ENCODE measurements at places on chromosomes 11 and 22. TPM values are rescaled to one million over a fixed set of nuclear protein-coding genes. Genes with fewer than 3 reads are reported as not detected.

DNA sequence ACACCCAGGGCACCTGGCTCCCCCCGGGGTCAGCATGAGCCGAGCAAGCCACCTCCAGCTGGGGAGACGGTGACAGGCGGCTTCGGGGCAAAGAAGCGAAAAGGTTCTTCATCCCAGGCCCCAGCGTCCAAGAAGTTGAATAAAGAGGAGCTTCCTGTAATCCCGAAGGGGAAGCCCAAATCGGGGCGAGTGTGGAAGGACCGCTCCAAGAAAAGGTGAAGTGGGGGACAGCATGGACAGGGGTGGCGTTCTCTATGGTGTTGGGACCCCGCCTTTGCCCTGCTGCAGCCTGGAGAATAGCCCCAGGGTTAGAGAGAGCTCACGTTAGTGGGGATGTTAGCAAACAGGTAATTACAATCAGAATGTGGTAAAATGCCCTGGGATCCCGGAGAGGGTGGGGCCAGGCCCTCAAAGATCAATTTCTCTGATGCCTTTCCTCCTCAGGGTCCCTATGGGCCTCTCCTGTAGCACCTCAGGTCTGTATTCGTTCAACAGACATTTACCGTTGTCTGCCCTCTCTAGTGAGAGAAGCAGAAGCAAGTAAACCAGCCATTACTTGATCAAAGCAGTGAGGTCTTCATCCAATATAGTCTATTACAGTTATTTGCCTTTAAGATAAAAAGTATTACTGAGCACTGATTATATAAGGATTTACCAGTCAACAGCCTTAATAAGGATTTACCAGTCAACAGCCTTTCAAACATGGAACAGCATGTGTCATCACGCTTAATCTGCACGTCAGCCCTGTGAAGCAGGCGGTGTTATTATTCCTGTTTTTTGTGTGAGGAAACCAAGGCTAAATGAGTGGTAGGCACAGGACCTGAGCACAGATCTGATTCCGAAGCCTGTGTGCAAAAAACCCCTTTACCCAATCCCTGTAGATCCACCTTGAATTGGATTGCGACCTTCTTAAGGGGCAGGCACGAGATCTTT lies 1.0 kb downstream of the CCDC86 start:
- H3K4me3 ChIP-seq: peak overlapping the region; percentile 90
- no peaks in the 10 kb centered on the region for H3K4me1 ChIP-seq
- no peak for DNase-seq

GRCh38 chr11:59923813-59924212 lies 14.4 kb upstream of the OOSP1 start:
- no peaks in the 10 kb centered on the region for H3K36me3 ChIP-seq
- H3K27me3 ChIP-seq: no peaks in the 10 kb centered on the region
- H3K4me3 ChIP-seq: no peak overlapping the region
- H3K4me1 ChIP-seq: no peaks in the 10 kb centered on the region
- no peak for DNase-seq
- no peak overlapping the region for H3K27ac ChIP-seq

GRCh38 chr22:43331069-43331451 lies 12.1 kb downstream of the SCUBE1 start:
- H3K36me3 ChIP-seq: no peaks in the 10 kb centered on the region
- DNase-seq: no peak
- H3K27me3 ChIP-seq: no peaks in the 10 kb centered on the region

- no peak for DNase-seq
- H3K4me1 ChIP-seq: no peaks in the 10 kb centered on the region
- H3K27ac ChIP-seq: no peak overlapping the region
- H3K4me3 ChIP-seq: no peak overlapping the region
- no peaks in the 10 kb centered on the region for H3K27me3 ChIP-seq
Observed at GRCh38 chr11:79082280-79082679, 358.6 kb downstream of the TENM4 start.

DNA sequence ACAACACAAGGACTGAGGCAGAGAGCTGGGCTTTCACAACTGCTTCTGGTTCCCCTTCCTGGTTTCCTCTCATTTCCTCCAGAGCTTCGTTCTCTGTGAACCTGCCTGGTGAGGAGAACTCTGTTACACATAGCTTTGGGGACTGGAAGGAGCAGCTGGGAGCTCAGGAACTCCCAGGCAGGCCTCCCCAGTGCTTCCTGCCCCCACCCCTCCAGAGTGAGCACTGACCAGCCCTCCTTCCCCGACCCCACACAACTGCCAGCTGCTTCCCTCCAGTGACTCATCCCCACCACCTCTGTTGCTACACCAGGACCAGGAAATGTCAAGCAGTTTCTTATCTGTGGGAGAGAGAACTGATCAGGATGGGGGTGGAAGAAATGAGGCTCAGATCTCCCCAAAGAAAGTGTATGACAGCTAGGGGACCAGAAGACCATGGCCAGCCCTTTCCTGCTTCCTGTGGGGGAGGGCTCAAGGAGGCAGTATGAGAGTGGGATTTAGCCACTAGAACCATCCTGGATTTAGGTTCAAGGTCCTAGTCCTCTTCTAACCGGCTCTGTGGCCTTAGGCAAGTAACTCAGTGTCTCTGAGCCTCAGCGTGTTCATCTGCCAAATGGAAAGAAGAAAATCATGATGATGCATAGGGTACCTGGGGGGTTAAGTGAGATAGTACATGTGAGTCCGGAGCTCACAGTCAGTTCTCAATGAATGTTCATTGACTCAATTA lies 4.5 kb upstream of the TP53I11 start:
- H3K4me1 ChIP-seq: peaks cover 8% of the 10 kb centered on the region
- no peaks in the 10 kb centered on the region for H3K27me3 ChIP-seq
- peak overlapping the region; percentile 15 for H3K27ac ChIP-seq
- H3K36me3 ChIP-seq: no peaks in the 10 kb centered on the region

DNA sequence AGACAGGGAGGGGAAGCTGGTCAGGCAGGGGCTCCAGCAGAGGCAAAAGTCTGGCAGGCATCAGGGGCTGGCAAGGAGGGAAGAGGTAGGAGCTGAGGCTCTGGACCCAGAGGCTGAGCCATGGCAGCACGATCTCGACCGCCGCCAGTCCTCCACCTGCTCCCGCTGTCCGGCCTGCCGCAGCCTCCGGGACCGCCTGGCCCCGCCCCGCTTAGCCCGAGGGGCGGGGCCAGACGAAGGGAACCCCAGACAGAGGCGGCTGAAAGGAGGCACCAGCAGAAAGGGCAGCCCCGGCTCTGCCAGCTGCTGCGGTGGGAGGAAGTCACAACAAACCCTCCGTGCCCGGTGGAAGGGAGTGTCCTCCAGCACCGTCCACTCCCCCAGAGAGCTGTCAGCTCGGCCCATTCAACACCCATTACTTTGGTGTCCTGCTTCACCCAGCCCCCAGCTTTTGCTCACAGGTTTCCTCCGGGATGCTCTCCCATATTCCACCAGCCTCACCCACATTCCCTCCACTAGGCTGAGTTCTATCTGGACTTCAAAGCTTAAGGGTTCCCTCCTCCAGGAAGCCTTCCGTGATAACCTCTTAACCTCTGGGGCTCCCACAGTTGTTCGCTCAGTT lies at the start of gene MFNG:
Gene MFNG (minus strand): TSS at position 161 of the 622 bp plus-strand sequence. CDS start 207 bp downstream, outside the sequence.
- no peaks in the 10 kb centered on the region for H3K36me3 ChIP-seq
- no peaks in the 10 kb centered on the region for H3K27me3 ChIP-seq
- H3K27ac ChIP-seq: peak within 1 kb of the TSS; percentile 64
- H3K4me1 ChIP-seq: no peaks in the 10 kb centered on the region

GRCh38 chr22:32413719-32414118 lies 1.7 kb upstream of the RTCB start:
- no peak overlapping the region for H3K4me3 ChIP-seq
- no peaks in the 10 kb centered on the region for H3K36me3 ChIP-seq
- no peaks in the 10 kb centered on the region for H3K27me3 ChIP-seq
- H3K4me1 ChIP-seq: no peaks in the 10 kb centered on the region
- no peak overlapping the region for H3K27ac ChIP-seq

GRCh38 chr11:26958702-26959049 lies 35.2 kb upstream of the FIBIN start:
- no peak overlapping the region for H3K4me3 ChIP-seq
- H3K36me3 ChIP-seq: no peaks in the 10 kb centered on the region
- H3K27me3 ChIP-seq: no peaks in the 10 kb centered on the region

- DNase-seq: no peak
- no peaks in the 10 kb centered on the region for H3K4me1 ChIP-seq
- no peak overlapping the region for H3K4me3 ChIP-seq
- no peak overlapping the region for H3K27ac ChIP-seq
- H3K36me3 ChIP-seq: no peaks in the 10 kb centered on the region
Observed at GRCh38 chr11:133266986-133267385, 265.3 kb downstream of the OPCML start.

- DNase-seq: no peak
- no peaks in the 10 kb centered on the region for H3K27me3 ChIP-seq
- no peak overlapping the region for H3K4me3 ChIP-seq
Observed at GRCh38 chr11:73969091-73969490, 13.6 kb downstream of the UCP2 start.

GRCh38 chr11:3164552-3165151 lies 458 bp downstream of the OSBPL5 start:
- no peaks in the 10 kb centered on the region for H3K27me3 ChIP-seq
- H3K4me3 ChIP-seq: peak overlapping the region; percentile 64
- no peaks in the 10 kb centered on the region for H3K36me3 ChIP-seq
- H3K4me1 ChIP-seq: no peaks in the 10 kb centered on the region
- peak overlapping the region; percentile 65 for H3K27ac ChIP-seq

DNA sequence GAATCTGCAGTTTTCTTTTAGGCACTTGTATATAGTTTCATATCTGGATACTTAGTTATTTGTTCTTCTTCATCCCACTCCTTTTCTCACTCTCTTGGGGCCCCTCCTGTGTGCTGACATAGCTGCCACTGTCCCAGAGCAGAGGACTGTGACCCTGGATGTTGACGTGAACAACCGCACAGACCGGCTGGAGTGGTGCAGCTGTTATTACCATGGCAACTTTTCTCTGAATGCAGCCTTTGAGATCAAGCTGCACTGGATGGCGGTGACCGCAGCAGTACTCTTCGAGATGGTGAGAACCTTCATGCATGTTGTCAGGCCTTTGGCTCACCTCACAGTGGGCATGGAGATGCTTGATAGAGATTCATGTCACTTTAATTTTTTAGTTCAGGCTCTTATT lies 50.9 kb upstream of the YWHAH start:
- no peak for DNase-seq
- no peaks in the 10 kb centered on the region for H3K27me3 ChIP-seq
- H3K27ac ChIP-seq: no peak overlapping the region
- no peak overlapping the region for H3K4me3 ChIP-seq

GRCh38 chr11:85809863-85810262 lies 1.1 kb downstream of the SYTL2 start:
- peak overlapping the region; percentile 58 for H3K4me3 ChIP-seq
- H3K36me3 ChIP-seq: no peaks in the 10 kb centered on the region
- H3K27ac ChIP-seq: peak overlapping the region; percentile 25
- no peak for DNase-seq
- peaks cover 3% of the 10 kb centered on the region for H3K4me1 ChIP-seq
- no peaks in the 10 kb centered on the region for H3K27me3 ChIP-seq

DNA sequence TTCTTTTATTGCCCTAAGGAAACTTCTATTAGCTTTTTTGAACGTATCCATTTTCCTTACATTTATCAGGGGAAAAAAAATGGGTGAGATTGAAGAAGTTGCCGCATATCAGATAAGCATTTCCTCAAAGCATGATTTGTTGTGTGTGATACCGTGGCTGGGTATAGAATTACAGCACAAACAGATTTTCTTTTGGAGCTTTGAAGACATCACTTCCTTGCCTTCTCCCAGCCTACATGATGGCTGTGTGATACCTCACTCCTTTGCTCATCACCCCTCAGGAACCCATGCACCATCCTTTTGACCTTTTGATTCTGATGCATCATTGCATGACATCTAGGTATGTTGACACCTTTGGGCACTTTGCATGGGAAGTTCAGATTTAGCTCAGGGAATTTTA lies 1155.3 kb downstream of the BRD1 start:
- no peak overlapping the region for H3K27ac ChIP-seq
- no peak for DNase-seq
- H3K4me1 ChIP-seq: no peaks in the 10 kb centered on the region
- H3K27me3 ChIP-seq: no peaks in the 10 kb centered on the region
- H3K4me3 ChIP-seq: no peak overlapping the region

DNA sequence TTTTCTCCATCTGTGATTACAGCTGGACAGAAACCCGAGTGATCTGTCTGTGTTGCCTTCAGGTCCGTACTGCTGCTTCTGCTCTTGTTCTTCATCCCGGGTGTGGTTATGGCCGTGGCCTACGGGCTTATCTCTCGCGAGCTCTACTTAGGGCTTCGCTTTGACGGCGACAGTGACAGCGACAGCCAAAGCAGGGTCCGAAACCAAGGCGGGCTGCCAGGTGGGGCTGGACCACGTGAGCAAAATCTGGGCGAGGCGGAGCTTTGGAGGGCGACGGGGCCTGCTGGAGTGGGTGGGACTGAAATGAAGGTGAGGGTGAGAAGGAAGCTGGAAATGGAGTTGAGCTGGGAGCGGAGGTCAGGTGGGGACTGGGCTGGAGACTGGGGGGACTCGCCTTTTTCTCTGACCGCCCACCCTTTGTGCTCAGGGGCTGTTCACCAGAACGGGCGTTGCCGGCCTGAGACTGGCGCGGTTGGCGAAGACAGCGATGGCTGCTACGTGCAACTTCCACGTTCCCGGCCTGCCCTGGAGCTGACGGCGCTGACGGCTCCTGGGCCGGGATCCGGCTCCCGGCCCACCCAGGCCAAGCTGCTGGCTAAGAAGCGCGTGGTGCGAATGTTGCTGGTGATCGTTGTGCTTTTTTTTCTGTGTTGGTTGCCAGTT lies 11.1 kb downstream of the CCKBR start:
- H3K4me3 ChIP-seq: no peak overlapping the region
- no peak for DNase-seq

GRCh38 chr11:35487532-35488078 lies 37.8 kb downstream of the PAMR1 start:
- H3K4me3 ChIP-seq: no peak overlapping the region
- no peak overlapping the region for H3K27ac ChIP-seq
- no peaks in the 10 kb centered on the region for H3K4me1 ChIP-seq
- H3K27me3 ChIP-seq: no peaks in the 10 kb centered on the region

- no peaks in the 10 kb centered on the region for H3K27me3 ChIP-seq
- no peaks in the 10 kb centered on the region for H3K36me3 ChIP-seq
- no peak overlapping the region for H3K27ac ChIP-seq
- peaks cover 2% of the 10 kb centered on the region for H3K4me1 ChIP-seq
- no peak overlapping the region for H3K4me3 ChIP-seq
Observed at GRCh38 chr22:49810363-49811019, 17.2 kb downstream of the BRD1 start.

DNA sequence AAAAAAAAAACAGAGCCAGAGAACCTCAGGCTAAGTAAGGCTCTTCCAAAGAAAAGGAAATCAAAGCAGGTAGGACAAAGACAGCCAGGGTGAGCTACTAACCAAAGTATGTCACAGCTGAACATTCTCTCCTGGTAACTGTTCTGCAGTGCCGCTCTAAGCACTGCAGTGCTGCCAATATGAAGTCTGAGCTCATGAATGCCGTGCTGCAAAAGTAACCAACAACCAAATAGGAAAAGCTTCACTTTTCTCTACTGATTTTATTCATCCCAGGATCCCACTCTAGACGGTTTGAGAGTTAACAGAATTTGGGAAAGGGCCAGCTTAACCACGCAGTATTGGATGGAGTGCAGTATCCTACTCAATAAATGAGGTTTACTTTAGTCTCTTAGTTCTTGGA lies 3.5 kb downstream of the SIK3 start:
- peak overlapping the region; percentile 99 for H3K27ac ChIP-seq
- H3K27me3 ChIP-seq: no peaks in the 10 kb centered on the region
- no peak overlapping the region for H3K4me3 ChIP-seq

Gene NPAT
- total RNA-seq: 14.7 TPM

Gene LRRC74B
- total RNA-seq: 0.18 TPM

Gene OR51Q1
- not detected for total RNA-seq

Gene CHRNA10
- total RNA-seq: 0.76 TPM

Gene SAA1
- total RNA-seq: 3.3 TPM

Gene NRIP3
- total RNA-seq: 4.2 TPM

Gene CATSPER1
- not detected for total RNA-seq

Gene AMOTL1
- total RNA-seq: 22.0 TPM

Gene VSIG10L2
- not detected for total RNA-seq

Gene PTS
- total RNA-seq: 43.1 TPM
